ENCODE measurements at places on chromosomes 11 and 22.
A peak's percentile ranks its signal among the peaks of the same experiment; 100 is the strongest.

- no peaks in the 10 kb centered on the region for H3K4me1 ChIP-seq
- H3K4me3 ChIP-seq = no peak overlapping the region
- DNase-seq = no peak
- no peaks in the 10 kb centered on the region for H3K27me3 ChIP-seq
- no peak overlapping the region for H3K27ac ChIP-seq
These were observed 24.8 kb upstream of the THY1 start for GRCh38 chr11:119447664-119448242.

DNA sequence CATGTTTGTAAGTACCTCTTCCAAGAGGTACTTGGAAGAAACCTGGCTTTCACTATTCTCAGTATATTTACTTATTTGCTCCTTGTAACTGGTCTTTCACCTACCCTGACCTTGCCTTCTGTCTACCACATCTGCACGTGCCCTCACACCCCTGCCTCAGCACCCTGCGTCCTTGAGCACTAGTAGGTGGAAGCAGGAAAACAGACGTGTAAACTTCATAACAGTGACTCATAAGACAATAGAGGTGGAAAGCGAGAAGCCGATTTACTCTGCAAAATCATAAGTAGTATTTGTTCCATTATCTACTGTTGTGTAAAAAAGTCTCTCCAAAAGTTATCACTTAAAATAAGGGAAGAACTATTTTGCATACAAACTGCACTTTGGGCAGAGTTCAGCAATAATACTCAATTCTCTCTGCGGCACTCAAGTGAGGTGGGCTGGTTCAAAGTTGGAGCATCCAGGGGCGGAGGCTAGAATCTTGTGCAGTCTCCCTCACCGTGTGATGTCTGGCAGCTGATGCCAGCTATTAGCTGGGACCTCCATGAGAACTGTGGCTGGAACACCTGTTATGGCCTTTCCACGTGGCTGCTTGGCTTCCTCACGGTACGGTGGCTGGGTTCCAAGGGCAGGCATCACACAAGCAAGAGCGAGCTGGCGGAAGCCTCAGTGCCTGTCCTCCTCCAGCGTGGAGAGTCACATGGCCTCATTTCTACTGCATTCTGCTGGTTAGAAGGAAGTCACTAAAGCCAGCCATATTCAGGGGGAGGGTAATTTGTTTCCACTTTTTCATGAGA lies 30.4 kb downstream of the PACS1 start:
- peak; percentile 89 for DNase-seq
- peak overlapping the region; percentile 32 for H3K4me3 ChIP-seq
- H3K36me3 ChIP-seq = no peaks in the 10 kb centered on the region
- no peaks in the 10 kb centered on the region for H3K27me3 ChIP-seq
- H3K27ac ChIP-seq = peak overlapping the region; percentile 57

DNA sequence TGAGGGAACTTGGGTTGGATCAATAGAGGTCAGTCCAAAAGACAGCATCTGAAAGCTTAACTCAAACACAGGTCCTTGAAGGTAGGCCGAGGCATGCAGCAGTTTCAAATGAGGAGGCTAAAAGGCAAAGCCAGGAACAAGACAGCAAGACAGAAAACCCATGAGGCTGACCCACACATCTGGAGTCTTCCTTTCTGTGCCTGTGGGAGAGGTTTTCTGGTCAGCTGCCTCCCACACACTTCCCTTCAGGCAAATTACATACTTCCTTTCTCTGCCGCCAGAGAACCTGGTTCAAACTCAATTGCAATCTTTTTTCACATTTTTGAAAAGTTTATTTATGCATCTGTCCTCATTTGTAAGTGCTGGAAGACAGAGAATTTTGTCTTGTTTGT lies 29.8 kb upstream of the CRTAM start:
- H3K27me3 ChIP-seq = no peaks in the 10 kb centered on the region
- H3K27ac ChIP-seq = no peak overlapping the region
- H3K4me3 ChIP-seq = no peak overlapping the region
- peaks cover 9% of the 10 kb centered on the region for H3K4me1 ChIP-seq
- no peak for DNase-seq
- H3K36me3 ChIP-seq = peaks cover 10% of the 10 kb centered on the region

- H3K4me1 ChIP-seq = peaks cover 26% of the 10 kb centered on the region
- peak overlapping the region; percentile 19 for H3K4me3 ChIP-seq
- peaks cover 11% of the 10 kb centered on the region for H3K36me3 ChIP-seq
- peak; percentile 59 for DNase-seq
- H3K27me3 ChIP-seq = no peaks in the 10 kb centered on the region
These were observed 582 bp downstream of the SREBF2 start for GRCh38 chr22:41833369-41834004.

DNA sequence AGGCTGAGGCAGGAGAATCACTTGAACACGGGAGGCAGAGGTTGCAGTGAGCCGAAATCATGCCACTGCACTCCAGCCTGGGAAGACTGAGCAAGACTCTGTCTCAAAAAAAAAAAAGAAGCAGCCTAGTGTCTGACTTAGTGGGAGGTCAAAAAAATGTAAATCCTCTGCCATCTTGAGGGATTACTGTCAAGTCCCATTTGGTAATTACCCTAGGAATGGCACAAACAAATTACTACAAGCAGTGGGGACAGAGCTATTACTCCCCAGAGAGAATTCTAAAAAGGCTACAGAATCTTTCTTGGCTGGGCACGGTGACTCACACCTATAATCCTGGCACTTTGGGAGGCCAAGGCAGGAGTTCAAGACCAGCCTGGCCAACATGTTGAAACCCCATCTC lies 3.8 kb downstream of the SERPING1 start:
- H3K36me3 ChIP-seq = no peaks in the 10 kb centered on the region
- H3K27me3 ChIP-seq = peaks cover 11% of the 10 kb centered on the region
- H3K4me1 ChIP-seq = no peaks in the 10 kb centered on the region
- no peak overlapping the region for H3K4me3 ChIP-seq
- no peak for DNase-seq

DNA sequence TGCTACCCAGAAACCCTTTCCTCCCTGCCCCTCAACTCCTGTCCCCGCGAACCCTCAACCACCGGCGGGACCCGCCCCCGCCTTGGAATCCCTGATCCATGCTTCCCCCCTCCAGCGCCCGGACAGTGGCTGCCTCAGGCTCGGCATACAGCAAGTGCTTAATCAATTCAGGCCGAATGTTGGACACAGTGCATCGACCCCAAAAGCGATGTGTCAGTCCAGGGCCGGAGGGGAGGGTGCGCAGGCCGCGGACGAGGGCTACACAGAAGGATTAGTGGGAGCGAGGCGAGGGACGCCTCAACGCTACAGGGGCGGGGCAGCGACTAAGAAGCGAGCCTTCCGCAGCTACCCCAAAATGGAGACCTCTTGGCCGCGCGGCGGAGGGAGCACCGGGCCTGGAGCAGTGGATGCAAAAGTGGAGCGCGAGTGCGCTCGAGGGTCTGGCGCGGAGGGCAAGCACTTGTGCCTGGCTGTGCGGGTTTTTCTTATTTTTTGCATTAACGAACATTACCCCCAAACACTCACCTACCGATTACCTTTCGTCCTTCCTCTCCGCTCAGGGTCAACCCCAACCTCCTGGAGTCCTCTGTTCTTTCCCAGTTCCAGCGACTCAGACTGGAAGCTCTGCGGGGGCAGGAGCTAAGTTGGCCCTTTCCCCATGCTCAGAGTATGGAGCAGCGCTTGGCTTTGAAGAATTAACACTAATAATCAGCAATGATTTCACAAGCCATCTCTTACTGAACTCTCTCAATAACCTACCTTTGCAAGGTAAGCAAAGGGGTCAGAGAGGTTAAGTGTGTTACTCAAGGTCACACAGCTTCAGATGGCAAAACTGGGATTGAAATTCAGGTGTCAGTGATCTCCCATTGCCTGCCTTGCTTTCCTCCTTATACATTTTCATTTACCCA lies 30.0 kb upstream of the WNT11 start:
- no peak for DNase-seq
- H3K27ac ChIP-seq = no peak overlapping the region
- peaks cover 34% of the 10 kb centered on the region for H3K4me1 ChIP-seq
- no peaks in the 10 kb centered on the region for H3K36me3 ChIP-seq
- H3K4me3 ChIP-seq = peak overlapping the region; percentile 92

GRCh38 chr11:131302836-131303235 lies 67.6 kb upstream of the NTM start:
- no peaks in the 10 kb centered on the region for H3K27me3 ChIP-seq
- H3K4me1 ChIP-seq = no peaks in the 10 kb centered on the region

- H3K27ac ChIP-seq = no peak overlapping the region
- no peaks in the 10 kb centered on the region for H3K36me3 ChIP-seq
- no peak for DNase-seq
- no peak overlapping the region for H3K4me3 ChIP-seq
These were observed 58.5 kb downstream of the GAB4 start for GRCh38 chr22:16949561-16949960.

- H3K27me3 ChIP-seq = no peaks in the 10 kb centered on the region
- no peaks in the 10 kb centered on the region for H3K4me1 ChIP-seq
- H3K4me3 ChIP-seq = no peak overlapping the region
These were observed 6.6 kb upstream of the MCM5 start for GRCh38 chr22:35393116-35394010.

- H3K27me3 ChIP-seq = no peaks in the 10 kb centered on the region
- peaks cover 8% of the 10 kb centered on the region for H3K36me3 ChIP-seq
- H3K4me1 ChIP-seq = peaks cover 33% of the 10 kb centered on the region
- no peak overlapping the region for H3K4me3 ChIP-seq
These were observed 943 bp upstream of the YWHAH start for GRCh38 chr22:31943206-31943977.

- DNase-seq = no peak
- no peaks in the 10 kb centered on the region for H3K4me1 ChIP-seq
- H3K4me3 ChIP-seq = no peak overlapping the region
These were observed 29.8 kb upstream of the BMAL1 start for GRCh38 chr11:13247606-13248296.

DNA sequence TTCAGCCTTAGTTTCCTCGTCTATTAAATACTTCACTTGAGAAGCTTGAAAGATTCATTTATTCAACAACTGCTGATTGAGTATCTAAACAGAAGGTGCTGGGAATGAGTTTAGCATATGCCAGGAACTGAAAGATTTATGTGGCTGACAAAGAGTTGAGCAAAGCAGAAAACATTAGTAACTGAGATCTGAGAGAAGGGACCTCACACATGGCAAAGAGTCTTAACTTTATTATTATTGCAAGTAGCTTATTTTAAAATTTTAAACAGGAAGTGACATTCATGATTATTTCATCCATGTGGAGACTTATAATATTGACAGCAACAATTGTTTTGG lies 133.6 kb downstream of the CASP12 start:
- no peaks in the 10 kb centered on the region for H3K36me3 ChIP-seq
- no peak overlapping the region for H3K4me3 ChIP-seq
- no peak for DNase-seq

GRCh38 chr11:101706541-101706940 lies 122.7 kb upstream of the TRPC6 start:
- no peak overlapping the region for H3K27ac ChIP-seq
- DNase-seq = no peak
- H3K4me3 ChIP-seq = no peak overlapping the region
- H3K4me1 ChIP-seq = no peaks in the 10 kb centered on the region
- H3K27me3 ChIP-seq = no peaks in the 10 kb centered on the region
- H3K36me3 ChIP-seq = no peaks in the 10 kb centered on the region

- H3K27ac ChIP-seq = no peak overlapping the region
- H3K4me3 ChIP-seq = no peak overlapping the region
- no peaks in the 10 kb centered on the region for H3K4me1 ChIP-seq
- no peaks in the 10 kb centered on the region for H3K36me3 ChIP-seq
- DNase-seq = no peak
- H3K27me3 ChIP-seq = no peaks in the 10 kb centered on the region
These were observed 19.5 kb downstream of the RBFOX2 start for GRCh38 chr22:36009085-36009484.

GRCh38 chr11:6197466-6198200 lies 1.4 kb upstream of the OR52W1 start:
- no peak overlapping the region for H3K27ac ChIP-seq
- DNase-seq = no peak
- H3K4me3 ChIP-seq = no peak overlapping the region
- H3K36me3 ChIP-seq = no peaks in the 10 kb centered on the region
- H3K4me1 ChIP-seq = peaks cover 2% of the 10 kb centered on the region
- no peaks in the 10 kb centered on the region for H3K27me3 ChIP-seq

DNA sequence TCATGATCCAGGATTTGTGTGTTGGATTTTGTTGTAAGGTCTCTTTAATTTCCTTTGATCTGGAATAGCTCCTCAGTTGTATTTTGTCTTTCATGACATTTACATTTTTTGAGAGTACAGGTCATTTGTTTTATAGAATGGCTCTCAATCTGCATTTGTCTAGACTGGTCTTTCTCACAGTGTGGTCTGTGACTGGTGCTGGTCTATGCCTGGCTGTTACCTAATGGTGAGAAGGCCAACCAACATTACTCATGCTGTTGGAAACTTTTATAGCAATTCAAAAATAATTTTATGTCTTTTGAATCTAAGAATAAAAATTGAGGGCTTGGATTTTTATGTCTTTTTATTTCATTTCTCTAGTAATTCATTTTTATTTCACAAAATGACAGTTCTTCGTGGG lies 3.9 kb upstream of the NCR3LG1 start:
- no peaks in the 10 kb centered on the region for H3K36me3 ChIP-seq
- H3K27me3 ChIP-seq = no peaks in the 10 kb centered on the region
- no peak overlapping the region for H3K27ac ChIP-seq
- no peak overlapping the region for H3K4me3 ChIP-seq

DNA sequence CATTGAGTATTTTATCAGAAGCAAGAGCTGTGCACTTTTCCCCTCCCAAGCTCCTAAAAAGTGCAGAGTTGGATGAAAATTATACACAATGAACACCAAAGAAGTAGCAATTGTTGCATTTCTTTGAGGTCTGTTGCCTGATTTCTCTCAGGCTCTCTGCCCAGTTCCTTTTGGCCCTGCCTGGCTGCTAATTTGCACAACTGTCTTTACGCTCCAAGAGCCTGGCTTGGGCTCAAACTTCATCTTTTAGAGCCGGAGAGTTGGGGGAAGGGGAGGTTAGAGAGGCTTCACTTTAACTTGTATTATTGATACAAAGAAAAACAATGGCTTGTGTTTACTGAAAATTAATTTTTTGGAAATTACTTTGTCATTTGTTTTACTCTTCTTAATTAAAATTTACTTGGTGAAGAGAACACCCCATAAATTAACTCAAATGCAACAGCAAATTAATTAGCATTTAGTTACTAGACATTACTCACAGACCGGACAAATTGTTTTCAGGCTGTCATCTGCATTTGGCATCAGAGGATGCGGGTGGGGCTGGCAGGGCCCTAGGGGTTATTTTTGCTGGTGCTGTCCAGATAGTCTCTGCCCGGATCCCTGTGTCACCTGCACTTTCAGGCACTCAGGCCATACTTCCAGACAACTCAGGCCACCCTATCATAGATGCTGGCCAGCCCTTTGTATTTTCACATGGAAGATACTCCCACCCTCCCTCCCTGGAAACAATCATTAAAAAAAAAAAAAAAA lies 407.3 kb downstream of the NXPE2 start:
- no peaks in the 10 kb centered on the region for H3K4me1 ChIP-seq
- no peak overlapping the region for H3K27ac ChIP-seq
- no peak overlapping the region for H3K4me3 ChIP-seq
- no peak for DNase-seq

GRCh38 chr11:113615098-113615497 lies 91.0 kb downstream of the TMPRSS5 start:
- no peaks in the 10 kb centered on the region for H3K27me3 ChIP-seq
- no peaks in the 10 kb centered on the region for H3K36me3 ChIP-seq
- no peak overlapping the region for H3K4me3 ChIP-seq
- H3K4me1 ChIP-seq = no peaks in the 10 kb centered on the region

Data from CD4-positive, alpha-beta memory T cell (primary cell).